ENCODE measurements at places on chromosomes 12 and 14. TPM values are rescaled to one million over a fixed set of nuclear protein-coding genes. Genes with fewer than 3 reads are reported as not detected.

DNA sequence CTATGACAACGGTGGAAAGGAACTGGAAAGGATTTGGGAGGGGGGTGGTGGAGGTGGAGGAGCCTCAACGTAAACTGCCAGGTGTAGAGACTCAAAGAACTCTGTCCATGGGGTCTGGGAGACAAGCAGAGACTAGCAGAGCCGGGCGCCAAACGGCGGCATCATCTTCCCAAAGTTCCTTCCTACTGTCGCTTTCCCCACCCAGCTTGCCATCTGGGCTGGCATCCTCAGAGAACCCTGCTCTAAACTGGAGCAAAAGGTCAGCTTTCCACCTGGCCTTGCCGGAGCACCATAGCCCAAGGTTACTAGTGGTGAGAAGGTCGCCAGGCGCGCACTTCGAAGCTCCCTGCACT lies 4.0 kb upstream of the IRF2BPL start:
- H3K27ac ChIP-seq, result peak overlapping the region; percentile 97
- peak overlapping the region; percentile 49 for H3K4me3 ChIP-seq
- H3K27me3 ChIP-seq, result no peaks in the 10 kb centered on the region
- peaks cover 63% of the 10 kb centered on the region for H3K4me1 ChIP-seq

- no peaks in the 10 kb centered on the region for H3K36me3 ChIP-seq
- H3K27me3 ChIP-seq, result peaks cover 5% of the 10 kb centered on the region
- H3K4me3 ChIP-seq, result no peak overlapping the region
Observed at GRCh38 chr12:65526311-65526710, 247.8 kb downstream of the MSRB3 start.

DNA sequence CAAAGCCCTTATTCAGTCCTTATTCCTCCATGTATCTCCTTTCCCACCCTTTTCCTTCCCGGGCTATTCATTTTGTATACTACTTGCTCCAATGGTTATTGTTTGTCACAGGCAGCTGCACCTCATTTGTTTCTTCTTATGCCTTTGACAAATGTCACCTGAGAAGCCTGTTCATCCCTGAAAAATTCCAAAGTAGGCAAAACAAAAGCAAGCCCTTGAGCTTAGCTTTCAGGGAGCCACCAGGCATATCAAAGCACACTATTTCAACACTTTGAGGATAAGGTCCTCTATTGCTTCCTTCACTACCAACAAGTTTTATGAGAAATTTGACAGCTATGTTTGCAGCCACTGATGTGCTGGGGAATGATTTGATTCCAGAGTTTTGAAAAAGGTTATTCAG lies 738.7 kb upstream of the LMO3 start:
- H3K4me3 ChIP-seq, result no peak overlapping the region
- DNase-seq, result no peak
- H3K27me3 ChIP-seq, result no peaks in the 10 kb centered on the region
- no peak overlapping the region for H3K27ac ChIP-seq

DNA sequence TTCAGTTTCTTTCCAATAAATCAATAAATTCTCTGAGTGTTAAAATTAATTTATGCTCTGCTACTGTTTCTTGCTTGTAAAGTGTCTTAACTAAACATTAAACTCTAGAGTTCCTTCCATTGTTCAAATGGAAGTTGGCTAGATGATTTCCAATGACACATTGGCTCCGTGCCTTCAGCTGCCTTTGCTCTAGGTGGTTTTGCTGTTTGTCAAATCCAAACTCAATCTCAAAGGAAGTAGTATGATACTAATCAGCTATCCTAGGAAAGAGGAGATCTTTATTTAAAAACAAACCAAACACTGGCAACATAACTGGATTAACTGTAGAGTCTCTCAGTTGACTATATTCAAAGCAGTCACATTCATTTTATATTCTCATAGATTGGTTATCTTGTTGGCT lies 356.4 kb downstream of the FOXG1 start:
- H3K27me3 ChIP-seq, result no peaks in the 10 kb centered on the region
- no peak overlapping the region for H3K4me3 ChIP-seq
- no peak overlapping the region for H3K27ac ChIP-seq
- H3K36me3 ChIP-seq, result no peaks in the 10 kb centered on the region
- H3K4me1 ChIP-seq, result no peaks in the 10 kb centered on the region

- no peaks in the 10 kb centered on the region for H3K27me3 ChIP-seq
- H3K4me3 ChIP-seq, result no peak overlapping the region
- H3K27ac ChIP-seq, result no peak overlapping the region
- no peak for DNase-seq
- no peaks in the 10 kb centered on the region for H3K4me1 ChIP-seq
Observed at GRCh38 chr12:58801986-58802385, 118.3 kb downstream of the LRIG3 start.

DNA sequence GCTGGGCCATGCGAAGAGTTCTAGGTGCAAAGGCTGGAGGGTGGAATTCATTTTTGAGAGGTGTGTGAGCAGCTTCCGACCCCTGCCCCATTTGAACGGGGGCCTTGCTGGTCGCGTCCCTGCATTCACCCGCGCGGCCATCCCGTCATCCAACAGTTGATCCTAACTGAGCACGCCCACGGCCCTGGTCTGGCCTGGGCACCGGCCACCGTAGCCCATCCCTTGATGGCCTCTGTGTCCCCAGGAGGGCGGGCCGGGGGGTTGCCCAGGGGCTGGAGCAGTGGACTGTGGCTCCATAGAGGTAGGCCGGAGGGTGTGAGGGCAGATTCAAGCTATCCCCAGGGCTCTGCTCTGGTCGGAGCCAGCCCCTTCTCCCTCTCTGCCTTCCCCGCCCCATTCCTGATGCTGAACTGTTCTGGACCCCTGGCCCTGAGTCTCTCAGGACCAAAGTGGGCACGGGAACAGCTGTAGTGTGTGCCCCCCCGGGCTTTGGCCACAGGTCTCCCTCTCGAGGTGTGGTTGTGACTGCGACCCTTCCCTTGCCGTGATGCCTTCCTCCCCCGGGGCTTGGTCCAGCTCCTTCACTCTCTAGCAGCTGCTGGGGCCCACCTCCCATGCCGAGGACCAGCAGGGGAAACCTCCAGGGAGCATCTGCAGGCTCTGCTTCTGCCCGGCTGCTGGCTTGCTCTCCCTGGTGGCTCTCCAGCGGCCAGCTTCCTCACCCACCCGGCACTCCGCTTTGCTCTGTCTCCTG lies 9.1 kb downstream of the MEG3 start:
- H3K4me1 ChIP-seq, result no peaks in the 10 kb centered on the region
- no peak for DNase-seq
- peaks cover 3% of the 10 kb centered on the region for H3K27me3 ChIP-seq
- no peak overlapping the region for H3K27ac ChIP-seq

DNA sequence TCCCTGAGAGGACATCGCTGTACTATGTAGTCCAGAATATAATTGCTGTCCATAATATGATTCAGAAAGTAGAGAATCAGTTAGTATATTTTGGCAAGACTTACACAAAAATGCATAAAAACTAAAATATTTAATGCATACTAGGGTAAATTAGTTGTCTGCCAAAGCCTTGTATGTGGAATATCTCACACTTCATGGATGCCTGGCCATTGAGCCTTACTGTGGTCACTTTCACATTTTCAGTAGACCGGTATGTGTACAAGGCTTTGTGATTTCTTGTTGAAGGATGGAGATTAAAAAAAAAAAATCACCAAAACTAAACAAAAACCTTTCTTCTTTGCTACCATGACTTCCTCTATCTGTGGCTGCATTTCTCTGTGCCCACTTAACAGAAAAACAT lies 197.3 kb upstream of the DDHD1 start:
- no peaks in the 10 kb centered on the region for H3K36me3 ChIP-seq
- no peak overlapping the region for H3K4me3 ChIP-seq
- DNase-seq, result no peak
- H3K27me3 ChIP-seq, result no peaks in the 10 kb centered on the region
- peaks cover 3% of the 10 kb centered on the region for H3K4me1 ChIP-seq
- H3K27ac ChIP-seq, result no peak overlapping the region

- H3K4me1 ChIP-seq, result peaks cover 4% of the 10 kb centered on the region
- DNase-seq, result no peak
- no peaks in the 10 kb centered on the region for H3K36me3 ChIP-seq
Observed at GRCh38 chr14:20682127-20682434, 2.3 kb upstream of the RNASE4 start.

- H3K36me3 ChIP-seq, result no peaks in the 10 kb centered on the region
- H3K4me3 ChIP-seq, result no peak overlapping the region
- peaks cover 49% of the 10 kb centered on the region for H3K4me1 ChIP-seq
- H3K27me3 ChIP-seq, result no peaks in the 10 kb centered on the region
- no peak overlapping the region for H3K27ac ChIP-seq
- DNase-seq, result no peak
Observed at GRCh38 chr14:68557648-68558047, 235.2 kb downstream of the ZFP36L1 start.

GRCh38 chr12:49037111-49037946 lies 18.8 kb upstream of the PRKAG1 start:
- peaks cover 68% of the 10 kb centered on the region for H3K36me3 ChIP-seq
- H3K4me3 ChIP-seq, result no peak overlapping the region
- peak; percentile 61 for DNase-seq
- no peaks in the 10 kb centered on the region for H3K4me1 ChIP-seq

DNA sequence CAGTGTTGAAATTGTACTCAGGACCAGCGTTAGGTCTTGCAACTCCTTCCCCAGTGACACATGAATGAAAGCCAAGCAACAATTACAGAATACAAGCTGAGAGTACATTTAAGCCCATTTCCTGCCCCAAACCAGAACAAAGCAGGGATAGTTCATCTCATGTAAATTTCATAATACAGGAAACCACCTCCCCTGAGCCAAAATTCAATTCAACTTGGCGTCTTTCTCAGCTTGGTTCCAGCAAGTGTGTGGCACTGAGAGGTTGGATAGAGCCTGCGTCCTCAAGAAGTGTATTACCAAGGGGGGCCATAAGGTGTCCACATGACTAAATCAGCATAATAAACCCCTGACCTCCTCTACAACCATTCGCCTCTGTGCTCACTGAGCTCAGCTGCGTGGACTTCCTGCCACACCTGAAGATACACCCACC lies 278.9 kb upstream of the CRY1 start:
- no peak overlapping the region for H3K27ac ChIP-seq
- no peak for DNase-seq
- no peaks in the 10 kb centered on the region for H3K4me1 ChIP-seq
- H3K36me3 ChIP-seq, result no peaks in the 10 kb centered on the region

DNA sequence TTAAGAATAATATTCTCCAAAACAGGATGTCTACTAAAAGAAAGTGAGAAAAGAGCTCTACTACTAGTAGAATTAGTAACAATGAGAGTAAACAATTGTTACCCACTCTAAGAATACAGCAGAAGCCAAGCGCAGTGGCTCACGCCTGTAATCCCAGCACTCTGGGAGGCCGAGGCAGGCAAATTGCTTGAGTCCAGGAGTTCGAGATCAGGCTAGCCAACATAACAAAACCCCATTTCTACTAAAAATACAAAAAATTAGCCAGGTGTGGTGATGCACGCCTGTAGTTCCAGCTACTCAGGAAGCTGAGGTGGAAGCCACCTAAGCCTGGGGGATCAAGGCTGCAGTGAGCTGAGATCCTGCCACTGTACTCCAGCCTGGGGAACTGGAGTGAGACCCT lies 4.7 kb downstream of the DNAJC14 start:
- H3K4me1 ChIP-seq, result peaks cover 34% of the 10 kb centered on the region
- no peak for DNase-seq
- H3K36me3 ChIP-seq, result peaks cover 14% of the 10 kb centered on the region

DNA sequence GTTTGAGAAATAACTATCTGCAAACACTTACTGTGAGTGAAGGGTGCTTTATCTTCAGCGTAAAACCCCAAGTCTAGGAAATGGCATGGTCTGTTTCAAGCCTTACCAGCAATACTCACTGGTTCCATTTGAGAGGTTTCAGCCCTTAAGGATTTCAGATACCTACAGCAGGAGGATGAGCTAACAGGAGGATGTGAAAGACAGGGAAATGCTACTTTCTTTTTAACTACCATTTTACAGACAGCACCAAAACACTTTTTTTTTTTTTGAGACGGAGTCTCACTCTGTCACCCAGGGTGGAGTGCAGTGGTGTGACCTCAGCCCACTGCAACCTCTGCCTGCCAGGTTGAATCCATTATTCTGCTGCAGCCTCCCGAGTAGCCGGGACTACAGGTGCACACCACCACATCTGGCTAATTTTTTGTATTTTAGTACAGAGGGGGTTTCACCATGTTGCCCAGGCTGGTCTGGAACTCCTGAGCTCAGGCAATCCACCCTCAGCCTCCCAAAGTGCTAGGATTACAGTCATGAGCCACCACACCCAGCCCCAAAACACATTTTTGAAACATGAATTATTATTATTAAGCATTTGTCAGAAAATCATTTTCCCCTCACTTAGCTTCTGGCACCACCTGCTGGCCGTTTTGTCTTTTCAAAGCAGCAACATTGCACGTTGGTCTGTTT lies 4.6 kb downstream of the MTRFR start:
- peaks cover 51% of the 10 kb centered on the region for H3K4me1 ChIP-seq
- no peaks in the 10 kb centered on the region for H3K36me3 ChIP-seq
- peak; percentile 80 for DNase-seq
- no peak overlapping the region for H3K27ac ChIP-seq

GRCh38 chr12:23927907-23928306 lies 21.6 kb downstream of the SOX5 start:
- H3K27ac ChIP-seq, result no peak overlapping the region
- H3K4me1 ChIP-seq, result no peaks in the 10 kb centered on the region
- no peaks in the 10 kb centered on the region for H3K27me3 ChIP-seq
- no peak for DNase-seq

DNA sequence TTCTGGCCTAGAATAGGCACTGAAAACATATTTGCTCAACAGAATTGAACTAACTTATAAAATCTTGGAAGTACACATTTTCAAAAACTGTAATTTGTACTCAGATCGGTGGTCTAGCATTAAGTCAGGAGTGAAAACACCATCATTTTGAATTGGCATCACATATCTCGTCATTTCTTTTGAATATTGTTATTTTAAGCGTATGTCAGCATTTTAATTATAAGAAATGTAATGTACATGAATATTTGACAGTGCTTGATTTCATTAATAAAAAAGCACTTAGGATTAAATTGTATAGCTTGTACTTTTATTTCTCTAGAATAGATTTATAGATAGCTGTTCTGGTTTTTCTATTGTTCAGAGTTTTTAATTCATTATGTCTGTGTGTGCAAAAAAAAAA lies 892.2 kb downstream of the BCL11B start:
- no peaks in the 10 kb centered on the region for H3K36me3 ChIP-seq
- no peak overlapping the region for H3K27ac ChIP-seq
- H3K4me1 ChIP-seq, result no peaks in the 10 kb centered on the region
- DNase-seq, result no peak
- H3K27me3 ChIP-seq, result no peaks in the 10 kb centered on the region

The APOF gene
- total RNA-seq, result not detected

The STON2 gene
- total RNA-seq, result 13.9 TPM

The KANSL2 gene
- total RNA-seq, result 31.6 TPM

The VEZT gene
- total RNA-seq, result 90.7 TPM

The FGF23 gene
- total RNA-seq, result not detected

The CHFR gene
- 52.3 TPM for total RNA-seq

The TAS2R13 gene
- total RNA-seq, result 4.1 TPM
